ENCODE measurements at places on chromosomes 1 and 21. TPM values are rescaled to one million over a fixed set of nuclear protein-coding genes. Genes with fewer than 3 reads are reported as not detected.
A peak's percentile ranks its signal among the peaks of the same experiment; 100 is the strongest.

GRCh38 chr1:195495720-195496635 is 1112.3 kb downstream of the KCNT2 start:
- DNase-seq: no peak

Gene WDR3
- polyA plus RNA-seq: 33.4 TPM

Gene TINAGL1
- polyA plus RNA-seq: 0.36 TPM

- no peak for DNase-seq
Measured at GRCh38 chr1:68225781-68226180, 6.5 kb downstream of the WLS start.

DNA sequence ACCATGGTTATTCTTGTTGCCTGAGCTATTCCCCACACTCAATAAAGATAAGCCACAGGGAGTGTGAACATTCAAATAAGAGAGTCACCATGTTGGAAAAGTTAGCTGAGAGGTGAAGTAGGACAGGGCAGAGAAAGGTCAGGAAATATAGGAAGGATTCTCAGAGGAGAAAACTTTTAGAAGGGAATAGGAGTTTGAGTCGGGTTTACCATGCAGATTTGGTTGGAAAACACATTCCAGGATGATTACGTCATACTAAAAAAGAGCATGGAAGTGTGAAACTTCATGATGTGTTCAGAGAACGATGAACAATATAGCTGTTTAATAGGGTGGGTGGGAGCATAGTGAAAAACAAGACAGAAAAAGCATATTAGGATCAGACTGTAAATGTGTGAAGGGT is 1125.3 kb upstream of the ADGRL2 start:
- no peak for DNase-seq

- no peak for DNase-seq
Measured at GRCh38 chr1:108140936-108141335, 59.2 kb downstream of the SLC25A24 start.

DNA sequence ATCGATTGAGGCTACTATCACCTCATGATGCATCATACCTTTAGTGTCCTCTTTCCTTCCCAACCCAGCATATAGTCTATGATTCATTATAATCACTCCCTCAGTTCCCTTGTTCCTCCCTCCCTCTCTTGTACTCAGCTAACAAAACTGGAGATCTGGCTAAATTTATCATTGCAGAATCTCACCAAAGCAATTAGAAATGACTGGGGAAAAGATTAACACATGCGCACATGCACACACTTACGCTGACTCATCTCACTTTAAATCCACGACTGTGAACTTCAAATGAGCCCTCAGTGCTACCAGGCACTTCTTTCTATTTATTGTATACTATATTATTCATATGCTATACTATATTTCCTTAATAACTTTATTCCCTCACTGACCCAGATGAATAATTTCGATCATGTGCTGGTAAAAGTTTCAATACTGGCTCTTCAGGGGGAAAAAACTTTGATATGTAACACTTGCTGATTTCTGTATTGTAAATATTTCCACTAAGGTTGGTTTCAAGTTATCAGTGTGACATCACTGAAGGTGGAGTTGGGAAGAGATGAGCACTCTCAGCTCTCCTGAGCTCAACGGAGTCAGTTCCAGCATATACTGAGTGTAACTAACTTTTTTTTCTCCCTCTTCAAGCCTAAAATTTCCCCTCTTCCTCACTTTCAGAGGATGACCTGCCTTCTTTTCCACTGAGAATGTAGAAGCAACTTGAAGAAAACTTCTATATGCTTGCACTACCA is 613.7 kb upstream of the B3GALT2 start:
- no peak for DNase-seq

DNA sequence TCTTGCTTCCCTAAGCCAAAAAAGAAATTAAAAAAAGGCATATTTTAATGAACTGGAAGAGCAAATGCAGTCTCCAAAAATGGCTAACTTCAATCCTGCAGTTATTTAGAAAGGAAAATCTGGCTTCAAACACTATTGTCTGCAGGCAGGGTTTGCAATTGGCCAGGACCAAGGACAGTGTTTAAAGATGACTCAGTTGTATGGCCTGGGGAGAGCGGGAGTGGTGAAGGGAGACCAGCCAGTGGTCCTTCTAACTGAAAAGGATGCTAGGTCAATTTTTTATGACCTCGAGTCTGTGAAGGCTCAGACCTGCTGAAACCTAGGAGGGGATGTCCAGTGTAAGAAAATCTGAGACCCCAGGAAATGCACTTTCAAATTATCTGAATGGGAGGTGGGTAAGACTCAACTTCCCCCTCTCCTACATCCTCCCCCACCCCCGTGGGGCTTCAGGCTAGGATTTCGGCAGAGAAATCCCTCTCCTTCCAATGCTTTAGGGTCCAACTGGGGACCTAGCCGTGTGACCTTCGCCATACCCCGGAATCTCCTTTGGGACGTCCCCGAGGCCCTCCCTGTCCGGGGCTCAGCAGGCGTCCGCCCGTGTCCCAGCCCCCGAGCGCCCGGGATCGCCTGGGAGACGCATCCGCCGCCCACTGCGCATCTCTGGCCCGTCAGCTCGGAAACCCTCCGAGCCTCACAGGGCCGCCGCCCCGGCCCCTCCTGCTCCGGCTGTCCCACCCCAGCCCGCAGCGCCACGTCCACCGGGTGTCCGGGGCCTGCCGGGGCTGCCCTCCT is 602 bp upstream of the RIMKLA start:
- no peak for DNase-seq

DNA sequence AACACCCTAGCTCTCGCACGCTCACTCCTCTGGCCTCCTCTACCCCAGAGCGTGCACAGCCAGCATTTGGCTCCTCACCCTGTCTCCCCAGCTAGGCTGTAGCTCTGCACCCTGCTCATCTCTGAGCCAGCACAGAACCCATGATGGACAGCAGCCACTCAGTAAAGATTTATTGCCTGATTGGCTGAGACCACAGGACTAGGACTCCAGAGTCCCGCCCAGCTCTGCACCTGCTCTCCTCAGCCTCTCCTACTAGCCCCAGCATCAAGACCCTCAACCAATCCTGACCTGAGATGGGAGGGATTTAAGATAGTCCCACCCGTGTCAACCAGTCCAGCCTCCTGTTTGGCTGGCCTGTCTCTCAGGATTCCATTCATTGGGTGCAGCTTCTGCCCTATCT is 9.3 kb downstream of the C1QB start:
- no peak for DNase-seq

Gene TCP10L
- polyA plus RNA-seq: 0.19 TPM

GRCh38 chr21:31514598-31514997 is 144.9 kb upstream of the SOD1 start:
- DNase-seq: no peak

Gene CNST
- 21.5 TPM for polyA plus RNA-seq

DNA sequence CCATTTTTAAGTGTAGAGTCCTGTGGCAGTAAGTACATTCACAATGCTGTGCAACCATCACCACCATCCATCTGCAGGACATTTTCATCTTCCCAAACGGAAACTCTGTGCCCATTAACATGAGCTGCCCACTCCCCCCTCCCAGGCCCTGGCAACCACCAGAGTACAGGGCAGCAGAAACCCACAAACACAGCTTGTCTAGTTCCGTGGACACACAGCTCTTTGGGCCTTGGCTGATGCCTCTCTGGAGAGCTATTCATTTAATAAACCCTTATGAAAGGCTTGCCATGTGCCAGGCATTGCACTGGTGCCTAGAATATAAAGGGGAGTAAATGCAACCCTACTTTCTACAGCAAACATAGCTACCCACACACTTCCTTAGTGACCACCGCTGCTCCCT is 28.0 kb downstream of the STUM start:
- DNase-seq: no peak

DNA sequence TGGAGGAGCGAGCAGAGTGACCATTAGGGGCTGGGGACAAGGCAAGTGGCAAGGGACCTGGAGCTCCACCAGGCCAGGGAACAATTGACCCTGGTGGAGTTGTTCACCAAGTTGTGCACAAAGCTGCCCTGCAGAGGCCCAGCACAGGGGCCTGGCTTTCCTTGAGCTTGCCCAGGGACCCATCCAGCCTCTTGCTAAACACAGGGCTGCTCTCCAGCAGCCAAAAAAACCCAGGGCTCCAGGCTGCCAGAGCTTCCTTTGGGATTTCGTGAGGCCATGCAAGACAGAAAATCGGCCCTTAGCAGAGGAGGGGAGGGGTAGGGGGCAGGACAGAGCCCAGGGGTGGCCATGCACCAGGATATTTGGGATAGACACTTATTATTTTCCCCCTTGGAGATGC is 32.6 kb downstream of the LRP8 start:
- no peak for DNase-seq

DNA sequence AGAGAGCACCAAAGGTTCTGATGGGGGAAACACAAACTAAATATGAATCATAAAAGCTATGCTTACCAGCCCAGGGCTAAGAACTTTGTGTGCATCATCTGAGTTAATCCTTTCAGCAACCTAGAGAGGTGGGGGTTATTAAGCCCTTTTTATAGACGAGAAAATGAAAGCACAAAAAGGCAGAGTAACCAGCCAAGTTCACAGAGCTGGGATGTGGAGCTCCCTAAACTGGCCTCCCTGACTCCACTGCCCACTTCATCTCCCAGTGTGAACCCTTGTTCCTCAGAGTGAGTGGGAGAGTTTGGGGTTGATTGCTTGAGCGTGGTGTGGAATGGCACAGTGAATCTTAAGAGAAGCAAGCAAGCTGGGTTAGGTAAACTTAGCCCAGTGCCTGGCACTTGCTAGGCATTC is 10.8 kb upstream of the BCAR3 start:
- no peak for DNase-seq

Gene FOXD2
- polyA plus RNA-seq: 0.01 TPM

DNA sequence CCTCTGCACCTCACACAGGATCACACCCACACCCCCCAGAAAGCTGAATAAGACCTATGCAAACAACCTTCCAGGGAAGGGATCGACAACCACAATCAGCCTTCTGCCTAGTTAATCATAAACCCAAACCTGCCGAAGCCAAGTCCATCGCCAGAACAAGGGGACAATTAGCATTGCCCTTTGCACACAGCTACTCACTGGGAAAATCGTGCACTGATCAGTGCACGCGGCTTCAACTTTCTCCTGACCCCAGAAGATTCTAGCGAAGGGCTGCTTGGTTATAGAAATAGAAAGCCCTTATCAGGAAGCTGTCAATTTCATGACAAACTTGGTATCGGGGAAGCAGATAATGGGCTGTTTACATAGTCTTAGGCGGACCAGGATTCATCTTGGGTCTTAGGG is 29.5 kb downstream of the RUNX1 start:
- DNase-seq: no peak

DNA sequence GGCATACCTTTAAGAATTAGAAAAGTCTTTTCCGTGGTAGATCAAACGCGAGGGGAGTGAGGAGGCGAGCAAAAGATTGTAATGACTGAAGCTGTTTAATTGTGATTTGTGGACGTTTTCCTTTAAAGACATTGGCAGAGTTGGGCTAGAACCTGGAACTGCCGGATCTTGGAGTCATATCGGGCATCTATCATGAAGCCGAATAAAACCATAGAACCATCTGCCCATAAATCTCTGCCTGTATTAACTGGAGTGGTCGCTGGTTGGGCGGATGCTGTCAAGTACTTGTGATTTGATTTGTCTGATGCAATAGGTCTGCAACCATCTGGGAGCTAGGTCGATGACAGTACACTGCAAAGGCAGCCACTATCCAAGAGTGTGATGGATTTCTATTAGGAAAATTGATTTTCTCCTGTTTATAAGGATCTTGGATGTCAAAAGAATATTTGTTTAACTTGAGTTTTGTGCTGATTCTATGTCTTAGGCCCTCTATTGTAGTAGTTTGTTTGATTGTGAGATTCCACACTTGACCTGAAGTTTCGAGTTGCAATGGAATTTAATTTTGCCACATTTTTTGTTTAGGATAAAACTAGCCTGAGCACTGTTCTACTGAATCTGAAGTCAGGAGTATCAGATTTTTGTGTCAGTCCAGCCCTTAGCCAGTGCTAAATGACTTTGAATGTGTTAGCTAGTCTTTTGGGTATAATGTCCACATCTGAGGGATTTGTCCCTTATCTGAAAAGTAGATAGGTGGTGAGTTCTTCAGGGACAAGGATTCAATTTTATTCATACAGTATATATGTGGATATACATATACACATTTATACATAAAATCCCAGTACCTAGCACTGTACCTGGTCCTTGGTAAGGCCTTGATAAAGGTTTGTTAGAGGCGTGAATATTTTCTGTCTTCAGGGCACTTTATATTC is 1.2 kb downstream of the SARS1 start:
- peak; percentile 81 for DNase-seq

DNA sequence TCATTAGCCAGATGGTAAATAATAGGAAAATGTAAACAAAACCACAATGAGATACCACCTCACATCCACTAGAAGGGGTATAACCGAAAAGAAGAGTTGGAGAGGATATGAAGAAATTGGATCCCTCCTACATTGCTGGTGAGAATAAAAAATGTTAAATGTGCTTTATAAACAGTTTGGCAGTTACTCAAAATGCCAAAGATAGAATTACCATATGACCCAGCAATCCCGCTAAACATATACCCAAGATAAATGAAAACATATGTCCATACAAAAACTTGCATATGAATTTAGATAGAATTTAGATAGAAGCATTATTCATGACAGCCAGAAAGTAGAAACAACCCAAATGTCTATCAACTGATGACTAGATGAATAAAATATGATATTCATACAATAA is 4.4 kb upstream of the FMO2 start:
- DNase-seq: no peak

Gene ALPL
- polyA plus RNA-seq: 1.8 TPM

DNA sequence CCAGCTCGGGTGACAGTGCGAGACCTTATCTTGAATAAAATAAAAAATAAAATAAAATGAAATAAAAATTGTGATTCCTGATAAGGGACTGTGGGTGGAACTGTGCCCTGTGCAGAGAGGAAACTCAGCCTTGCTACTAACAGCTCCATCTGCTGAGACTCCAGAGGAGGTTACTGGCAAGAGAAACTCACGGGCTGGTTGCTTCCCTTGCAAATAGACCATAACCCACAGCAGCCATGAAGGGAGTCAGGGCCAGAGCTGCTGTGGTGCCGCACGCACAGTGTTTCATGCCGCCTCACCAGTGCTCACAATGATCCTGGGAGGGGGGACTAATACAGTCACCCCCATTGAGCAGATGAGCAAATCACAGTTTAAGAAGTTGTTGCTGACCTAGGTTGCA is 13.7 kb downstream of the ZBTB17 start:
- no peak for DNase-seq

Gene CFHR4
- not detected for polyA plus RNA-seq

Gene DNAJC28
- polyA plus RNA-seq: 1.3 TPM

DNA sequence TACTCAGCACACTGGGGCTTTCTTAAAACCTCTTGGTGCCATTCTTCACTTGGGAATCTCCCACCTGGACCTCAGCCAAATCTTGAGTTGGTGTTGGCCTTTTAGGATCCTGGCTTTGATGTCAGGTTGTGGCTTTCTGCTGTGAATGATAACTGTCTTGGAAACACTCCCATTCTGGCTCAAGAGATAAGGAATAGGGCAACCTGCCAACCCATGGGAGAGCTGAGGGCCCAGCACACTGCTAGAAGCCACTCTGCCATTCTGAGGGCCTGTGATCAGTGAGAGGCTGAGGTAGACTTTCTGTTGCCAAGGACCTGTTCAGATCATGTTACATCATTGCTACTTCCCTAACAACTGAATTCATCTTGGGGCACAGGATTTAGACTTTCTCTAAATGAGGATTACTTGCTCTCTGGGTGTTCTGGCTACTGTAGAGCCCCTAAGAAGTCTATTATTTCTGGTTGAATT is 45.8 kb downstream of the TTC39A start:
- DNase-seq: no peak

Gene CFHR5
- polyA plus RNA-seq: not detected

Gene CLDN17
- not detected for polyA plus RNA-seq

GRCh38 chr1:54125386-54126070 is 27.3 kb downstream of the CDCP2 start:
- no peak for DNase-seq

Gene FMN2
- polyA plus RNA-seq: 6.9 TPM

Data from AG04450 (cell line).